ENCODE measurements at places on chromosomes 5 and 9.

DNA sequence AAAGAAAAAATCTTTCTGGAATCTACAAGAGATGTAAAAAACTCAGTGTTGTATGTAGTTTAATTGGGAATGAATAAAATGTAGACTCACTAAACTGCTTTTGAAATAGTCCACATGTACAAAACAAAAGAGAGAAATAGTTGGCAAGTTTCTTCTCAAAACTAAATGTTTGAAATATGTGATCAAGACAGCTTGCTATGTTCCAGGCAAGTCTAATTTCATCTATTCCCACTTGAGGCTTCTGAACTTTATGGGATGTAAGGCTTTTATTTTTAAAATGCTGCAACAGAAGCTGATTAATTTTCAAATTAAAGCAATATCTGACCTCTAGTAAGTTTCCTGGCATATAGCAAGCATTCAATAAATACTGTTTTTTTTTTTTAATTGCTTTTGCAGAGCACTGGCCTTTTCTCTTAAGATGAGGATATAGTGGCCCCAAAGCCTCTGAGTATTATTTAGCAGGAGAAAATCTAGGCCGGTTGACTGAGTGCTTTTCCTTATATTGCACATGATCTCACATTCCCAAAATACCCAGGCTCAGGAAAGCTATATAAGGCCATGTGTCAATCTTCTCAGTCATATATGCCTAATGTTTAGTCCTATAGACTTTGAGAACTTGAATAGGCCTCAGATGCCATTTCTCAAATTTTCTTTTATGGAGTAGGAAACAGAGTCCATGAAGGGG lies 183.2 kb downstream of the NTRK2 start:
- DNase-seq = no peak

DNA sequence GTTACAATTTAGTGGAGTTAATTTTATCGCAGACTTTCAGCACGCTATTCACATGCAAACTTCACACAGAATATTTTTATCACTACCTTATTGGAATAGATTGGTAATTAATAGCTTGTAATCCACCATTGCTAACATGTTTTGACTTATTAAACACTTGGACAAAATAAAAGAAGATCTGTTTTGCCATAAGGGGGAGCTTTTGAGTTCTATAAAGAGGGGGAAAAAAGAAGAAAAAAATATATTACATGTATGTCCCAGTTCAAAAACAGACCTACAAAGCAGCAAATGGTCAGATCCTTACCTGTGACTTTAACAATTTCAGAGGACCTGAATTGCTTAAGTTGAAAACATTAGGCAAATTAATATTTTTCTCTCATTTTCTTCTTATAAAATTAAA lies 1.2 kb upstream of the PAPPA start:
- no peak for DNase-seq

GRCh38 chr5:151028717-151029116 lies 8.3 kb downstream of the GPX3 start:
- no peak for DNase-seq

GRCh38 chr5:63055421-63055820 lies 476.8 kb downstream of the LRRC70 start:
- no peak for DNase-seq

DNA sequence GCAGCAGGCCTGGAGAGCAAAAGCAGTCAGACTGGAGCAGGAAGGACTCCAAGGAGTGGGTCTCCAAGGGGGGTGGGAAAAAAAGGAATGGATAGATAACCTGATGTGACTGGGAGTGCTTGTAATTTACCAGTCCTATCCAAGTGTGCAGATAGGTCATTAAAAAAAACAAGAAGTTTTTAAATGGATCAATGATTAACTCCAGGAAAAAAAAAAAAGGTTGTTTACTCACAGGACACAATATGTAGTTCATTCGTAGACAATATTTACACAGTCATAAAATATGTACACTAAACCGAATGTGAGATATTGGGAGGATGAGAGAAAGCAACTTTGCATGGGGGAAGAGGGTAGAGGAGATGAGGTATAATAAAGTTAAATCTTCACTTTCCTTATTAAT lies 20.4 kb downstream of the ZBTB5 start:
- no peak for DNase-seq

DNA sequence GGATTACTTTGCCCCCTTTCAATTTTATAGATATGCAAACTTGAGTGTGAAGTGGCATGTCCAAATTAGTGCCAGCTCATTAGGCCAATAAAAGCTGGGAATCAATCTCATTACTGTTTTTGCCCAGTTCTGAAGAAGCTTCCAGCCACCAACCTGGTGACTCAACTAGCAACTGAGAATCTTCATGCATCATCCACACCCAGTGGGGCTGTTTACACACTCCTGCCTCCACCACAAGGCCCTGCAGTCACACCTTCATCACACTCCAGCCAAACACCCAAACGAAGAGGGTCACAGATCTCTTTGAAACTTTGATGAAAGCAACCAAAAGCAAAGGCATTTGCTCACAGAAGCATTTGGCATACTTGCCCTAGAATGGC lies 41.3 kb upstream of the S1PR3 start:
- DNase-seq = peak; percentile 58

GRCh38 chr9:134057307-134057657 lies 10.5 kb downstream of the BRD3 start:
- no peak for DNase-seq

DNA sequence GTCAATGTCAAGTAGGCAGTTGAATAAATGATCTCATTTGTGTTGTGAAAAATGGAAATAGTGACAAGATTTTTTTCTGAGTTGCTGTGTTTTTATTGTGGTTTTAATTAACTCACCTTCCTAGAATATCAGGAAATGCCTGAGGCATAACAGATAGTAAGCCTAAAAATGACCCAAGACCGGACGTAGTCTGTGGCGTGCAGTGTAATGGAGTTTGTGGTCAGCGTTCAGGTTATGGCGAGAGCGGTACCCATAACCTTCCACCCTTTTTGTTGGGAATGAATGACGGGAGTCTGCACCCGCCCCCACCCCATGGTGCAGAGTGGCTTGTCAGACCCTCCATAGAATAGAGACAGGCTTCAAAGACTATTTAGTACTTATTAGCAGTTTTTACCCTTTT lies 119.3 kb downstream of the GALNT10 start:
- peak; percentile 38 for DNase-seq

DNA sequence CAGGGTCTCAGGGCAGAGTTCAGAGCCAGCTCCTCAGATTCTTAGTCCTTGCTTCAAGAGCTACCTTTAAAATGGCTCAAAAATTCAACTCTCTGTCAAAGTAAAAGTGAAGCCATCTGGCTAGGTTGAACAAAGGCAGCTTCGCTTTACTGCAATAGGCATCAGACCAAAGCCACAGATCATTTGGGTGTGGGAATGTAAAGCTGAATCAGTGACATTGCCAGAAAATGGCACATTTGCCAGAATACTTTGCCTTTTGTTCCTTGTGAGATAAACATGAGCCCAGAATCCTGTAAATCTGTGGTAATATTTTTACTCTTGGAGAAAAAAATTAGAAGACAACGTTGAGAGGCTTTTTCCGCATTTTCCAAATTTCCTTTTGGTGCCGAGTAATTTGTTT lies 210.5 kb downstream of the PALM2AKAP2 start:
- DNase-seq = no peak

- no peak for DNase-seq
Observed at GRCh38 chr9:33289496-33289895, 820 bp upstream of the NFX1 start.

DNA sequence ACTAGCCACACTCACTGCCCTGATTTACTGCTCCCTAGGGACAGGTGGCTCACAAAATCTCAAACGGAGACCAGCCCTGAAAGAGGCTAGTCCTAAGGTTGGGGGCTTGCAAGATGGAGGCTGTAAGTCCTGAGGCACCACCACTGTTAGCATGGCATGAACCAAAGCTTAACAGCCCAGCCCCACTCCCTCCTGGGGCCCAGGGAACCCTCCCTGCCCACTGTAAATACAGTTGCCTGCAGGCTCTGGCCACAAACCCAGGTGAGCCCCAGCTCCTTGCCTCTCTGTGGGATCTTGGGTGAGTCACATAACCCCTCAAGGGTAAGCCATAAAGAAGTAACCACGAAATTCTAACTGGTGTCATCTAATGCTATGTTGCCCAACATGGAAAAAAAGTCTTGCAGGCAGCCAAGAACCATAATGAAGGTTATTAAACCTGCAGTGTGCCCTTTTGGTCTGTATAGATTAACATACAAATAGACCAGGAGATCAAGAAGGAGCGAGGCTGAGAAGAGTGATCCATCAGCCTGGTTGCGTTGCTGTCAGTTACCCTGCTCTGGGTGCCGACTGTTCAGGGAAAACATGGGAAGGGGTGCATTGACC lies 1.7 kb upstream of the POMT1 start:
- DNase-seq = peak; percentile 74

DNA sequence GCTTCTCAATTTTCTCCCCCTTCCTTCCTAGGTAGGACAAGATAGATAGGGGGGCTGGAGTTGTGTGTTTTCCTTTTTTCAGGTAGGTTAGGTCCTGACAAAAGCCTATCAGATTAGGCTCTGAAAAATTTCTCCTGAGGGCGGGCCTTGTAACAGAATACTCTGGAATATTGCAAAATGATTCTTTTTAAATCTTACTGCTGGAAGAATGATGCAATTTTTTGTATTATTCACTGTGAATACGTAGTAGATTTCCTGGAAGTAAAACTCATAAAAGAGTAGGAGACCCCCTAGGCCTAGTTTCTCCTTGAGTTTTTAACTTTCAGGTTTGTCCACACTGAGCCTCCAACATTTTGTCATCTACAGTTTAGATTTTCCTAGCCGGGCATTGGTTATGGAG lies 1701.8 kb downstream of the EFNA5 start:
- no peak for DNase-seq

GRCh38 chr9:134633362-134634142 lies 8.1 kb upstream of the COL5A1 start:
- no peak for DNase-seq

GRCh38 chr5:58025809-58026208 lies 434.1 kb downstream of the PLK2 start:
- DNase-seq = no peak

DNA sequence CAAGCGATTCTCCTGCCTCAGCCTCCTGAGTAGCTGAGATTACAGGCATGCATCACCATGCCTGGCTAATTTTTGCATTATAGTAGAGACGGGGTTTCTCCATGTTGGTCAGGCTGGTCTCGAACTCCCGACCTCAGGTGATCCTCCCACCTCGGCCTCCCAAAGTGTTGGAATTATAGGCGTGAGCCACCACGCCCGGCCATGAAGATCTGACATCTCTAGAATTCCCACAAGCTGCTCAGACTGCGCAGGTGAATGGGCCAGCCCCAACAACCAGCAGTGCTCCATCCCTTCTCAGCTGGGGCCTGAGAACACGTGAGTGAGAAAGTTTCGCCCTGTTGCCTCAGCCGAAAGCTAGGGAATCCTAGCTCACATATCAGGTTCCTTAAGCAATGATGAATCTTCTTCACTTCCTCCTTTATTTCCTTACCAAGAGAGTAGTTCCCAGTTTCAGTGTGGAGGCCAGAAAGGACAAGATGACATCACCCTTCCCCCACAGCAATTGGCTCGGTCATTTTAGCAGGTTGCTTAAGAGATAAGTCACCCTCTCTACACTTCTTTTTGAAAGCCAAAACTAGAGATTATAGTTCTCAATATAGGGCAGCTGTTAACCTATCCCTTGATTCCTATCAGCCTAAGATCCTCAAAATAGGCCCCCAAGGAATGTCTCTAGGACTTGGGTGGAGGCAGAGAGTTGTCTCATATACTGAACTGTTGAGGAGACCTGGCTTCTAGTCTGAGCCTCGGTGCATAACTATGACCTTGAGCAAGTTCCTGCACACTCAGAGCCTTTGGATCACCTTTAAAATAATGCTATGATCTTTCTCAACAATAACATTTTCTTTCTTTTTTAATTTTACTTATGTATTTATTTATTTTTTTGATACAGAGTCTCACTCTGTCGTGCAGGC lies 23.9 kb upstream of the PPP2CA start:
- peak; percentile 19 for DNase-seq

DNA sequence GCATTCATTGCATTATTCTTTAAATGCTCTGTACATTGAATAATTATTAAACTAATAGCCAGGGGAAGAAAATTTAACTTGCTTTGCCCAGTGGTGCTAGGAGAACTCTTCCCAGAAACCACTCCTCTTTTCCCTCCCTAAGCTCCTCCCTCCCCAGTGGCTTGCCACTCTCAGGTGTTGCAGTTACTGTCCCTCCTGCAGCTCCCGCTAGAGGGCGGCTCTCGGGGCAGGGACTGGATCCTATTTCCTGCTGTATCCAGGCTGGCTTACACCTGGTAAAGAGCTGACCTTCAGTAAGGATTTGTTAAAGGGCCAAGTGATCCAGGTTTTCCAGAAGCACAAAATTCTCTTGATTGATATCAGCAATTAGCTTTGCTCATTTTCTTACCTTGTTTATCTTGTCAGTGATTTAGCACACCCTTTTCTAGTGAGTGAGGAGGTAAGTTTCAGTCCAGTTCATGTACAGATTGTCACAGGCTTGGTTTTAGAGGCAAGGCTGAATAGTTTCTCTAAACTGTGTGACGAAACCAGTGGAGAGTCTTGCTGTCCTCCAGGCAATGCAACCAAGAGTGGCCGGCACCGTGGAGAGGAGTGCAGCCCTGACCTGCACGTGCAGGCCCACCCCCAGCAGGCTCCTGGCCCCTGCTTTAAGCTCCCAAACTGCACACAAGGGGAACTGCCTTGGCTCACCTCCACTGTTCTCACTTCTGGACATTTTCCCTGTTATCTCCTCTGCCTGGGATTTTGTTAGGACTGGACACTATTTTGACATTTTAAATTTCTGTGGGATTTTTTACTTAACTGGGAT lies 423.8 kb downstream of the SPOCK1 start:
- peak; percentile 72 for DNase-seq

DNA sequence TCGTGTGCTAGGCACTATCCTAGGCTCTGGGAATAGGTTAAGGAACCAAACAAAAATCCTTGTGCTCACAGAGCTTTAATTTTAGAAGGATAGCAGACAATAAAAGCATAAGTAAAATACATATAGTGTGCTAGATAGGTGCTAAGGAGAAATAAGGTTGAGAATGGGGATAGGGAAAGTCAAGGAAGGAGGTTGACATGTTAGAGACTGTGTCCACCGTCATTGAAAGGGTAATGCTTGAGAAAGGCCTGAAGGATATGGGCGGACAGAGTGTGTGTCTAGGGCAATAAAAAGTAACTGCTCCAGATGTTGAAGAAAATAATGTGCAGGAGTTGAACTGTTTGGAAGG lies 482 bp upstream of the TDRD7 start:
- DNase-seq = no peak
